ENCODE measurements at places on chromosomes 5 and 9.

DNA sequence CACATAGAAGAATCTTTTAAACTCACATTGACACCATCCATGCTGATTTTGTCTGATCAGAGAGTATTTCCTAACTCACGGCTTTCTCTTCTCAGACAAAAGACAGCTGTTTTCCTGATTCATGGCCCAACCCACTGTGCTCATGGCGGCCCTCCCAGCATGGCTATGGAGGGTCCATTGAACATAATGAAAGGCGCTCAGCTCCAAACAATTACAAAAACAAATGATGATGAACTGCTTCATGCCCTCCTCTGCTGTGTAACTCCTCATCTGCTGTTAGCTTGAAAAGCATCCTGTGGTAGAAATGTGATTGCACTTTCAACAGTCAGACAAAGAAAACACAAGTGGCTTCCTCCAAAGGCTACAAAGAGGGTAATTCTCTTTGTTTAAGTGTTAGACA is 673.8 kb downstream of the PRELID2 start:
- DNase-seq, result no peak

GRCh38 chr9:4583001-4583400 is 79.1 kb upstream of the PLPP6 start:
- DNase-seq, result no peak

DNA sequence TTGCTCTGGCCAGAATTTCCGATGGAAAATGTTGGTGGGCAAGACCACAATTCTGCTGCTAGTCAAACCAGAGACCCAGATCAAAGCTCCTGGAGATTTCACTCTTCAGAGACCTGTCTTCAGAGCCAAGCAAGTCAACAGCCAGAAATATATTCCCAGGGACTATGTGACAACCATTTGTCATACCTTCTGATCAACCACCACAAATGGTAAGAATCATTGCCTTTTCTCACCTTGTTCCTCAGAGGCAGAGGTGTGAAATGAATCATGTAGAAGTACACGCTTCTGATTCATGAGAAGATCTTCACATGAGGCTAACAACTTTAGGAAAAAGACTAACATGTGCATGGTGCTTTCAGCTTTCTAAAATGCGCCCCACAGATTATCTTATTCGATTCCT is 53.5 kb downstream of the SUSD1 start:
- no peak for DNase-seq

- DNase-seq, result no peak
Measured at GRCh38 chr9:96567203-96567700, 52.4 kb downstream of the CDC14B start.

DNA sequence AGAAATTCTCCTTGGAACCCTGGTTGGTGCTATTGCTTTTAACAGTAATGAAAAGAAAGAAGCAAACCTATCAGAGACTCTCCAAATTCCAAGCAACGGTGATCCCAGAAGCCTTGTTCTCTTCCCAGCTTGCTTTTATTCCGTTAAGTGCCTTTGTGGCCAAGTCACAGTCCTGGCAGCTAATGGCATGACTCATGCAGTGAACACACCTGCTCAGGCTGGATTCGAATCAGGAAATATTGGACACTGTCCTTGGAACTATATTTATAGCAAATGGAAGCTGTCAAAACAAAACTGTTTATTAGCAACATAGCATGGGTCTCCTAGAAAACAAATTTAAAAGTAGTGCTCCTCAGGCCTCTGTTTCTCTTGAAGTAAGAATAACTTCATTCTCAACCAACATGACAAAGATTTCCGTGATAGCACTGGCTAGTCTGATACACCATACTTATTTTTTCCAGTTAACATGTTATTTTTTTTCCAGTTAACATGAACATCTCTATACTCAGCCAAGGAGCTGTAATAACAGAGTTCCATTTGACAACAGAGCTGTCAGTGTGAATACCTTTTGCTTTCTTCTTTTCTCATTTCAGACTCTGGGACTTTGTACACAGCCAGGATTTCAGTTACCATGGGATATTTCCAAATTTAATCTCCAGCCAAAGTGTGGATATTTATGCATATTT is 502.4 kb downstream of the GADD45G start:
- DNase-seq, result no peak

DNA sequence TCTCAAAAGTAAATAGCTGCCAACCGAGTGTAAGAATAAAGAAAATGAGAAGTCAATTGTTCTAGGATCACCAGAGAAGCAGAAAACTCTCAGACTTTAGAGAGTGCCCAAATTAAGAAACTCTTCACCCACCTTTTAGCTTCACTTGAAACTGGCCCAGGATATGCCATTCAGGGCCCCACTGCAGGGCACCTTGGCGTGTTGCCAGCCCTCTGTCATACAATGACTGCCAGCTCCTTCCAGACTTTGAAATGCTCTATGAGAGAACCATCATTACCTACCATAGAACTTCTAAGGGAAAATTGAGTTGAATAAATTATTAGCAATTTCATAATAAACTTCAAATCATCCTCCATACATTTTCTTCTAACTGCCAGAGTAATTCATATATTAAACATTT is 240.5 kb downstream of the CETN3 start:
- DNase-seq, result no peak

DNA sequence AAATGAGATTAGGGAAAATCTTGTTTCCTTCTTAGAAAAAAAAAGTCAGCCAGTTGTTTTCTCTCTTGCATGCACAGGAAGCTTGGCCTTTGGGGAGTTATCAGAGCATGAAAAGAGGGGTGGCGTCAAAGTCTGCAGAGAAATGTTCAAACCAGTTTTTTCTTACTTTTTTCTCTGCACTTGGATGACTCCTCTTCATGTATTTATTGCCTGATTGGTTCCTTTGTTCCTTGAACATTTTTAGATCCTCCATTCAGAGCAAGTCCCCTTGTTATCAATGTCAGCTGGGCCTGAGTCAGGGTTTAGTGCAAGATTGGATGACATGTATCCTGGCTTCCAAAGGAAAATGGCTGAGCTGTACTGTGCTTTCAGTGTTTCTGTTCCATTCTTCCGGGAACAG is 392.6 kb upstream of the BRINP1 start:
- no peak for DNase-seq

- no peak for DNase-seq
Measured at GRCh38 chr9:13942695-13943094, 371.2 kb downstream of the NFIB start.

DNA sequence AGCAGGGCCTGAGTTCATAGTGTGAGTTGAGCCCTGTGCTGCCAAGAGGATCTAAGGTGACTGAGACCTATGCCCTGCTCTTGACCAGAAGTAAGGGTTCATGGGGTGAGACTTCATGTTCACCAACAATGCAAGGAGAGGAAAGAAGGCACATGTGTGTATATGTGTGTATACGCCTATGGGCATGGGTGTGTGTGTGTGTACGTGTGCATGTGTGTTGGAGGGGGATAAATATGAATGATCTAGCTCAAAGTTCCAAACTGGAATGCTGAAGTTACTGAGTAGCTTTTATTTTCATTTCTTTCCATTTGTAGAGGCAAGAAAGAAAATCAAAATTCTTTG is 25.6 kb upstream of the HAND1 start:
- DNase-seq, result no peak

DNA sequence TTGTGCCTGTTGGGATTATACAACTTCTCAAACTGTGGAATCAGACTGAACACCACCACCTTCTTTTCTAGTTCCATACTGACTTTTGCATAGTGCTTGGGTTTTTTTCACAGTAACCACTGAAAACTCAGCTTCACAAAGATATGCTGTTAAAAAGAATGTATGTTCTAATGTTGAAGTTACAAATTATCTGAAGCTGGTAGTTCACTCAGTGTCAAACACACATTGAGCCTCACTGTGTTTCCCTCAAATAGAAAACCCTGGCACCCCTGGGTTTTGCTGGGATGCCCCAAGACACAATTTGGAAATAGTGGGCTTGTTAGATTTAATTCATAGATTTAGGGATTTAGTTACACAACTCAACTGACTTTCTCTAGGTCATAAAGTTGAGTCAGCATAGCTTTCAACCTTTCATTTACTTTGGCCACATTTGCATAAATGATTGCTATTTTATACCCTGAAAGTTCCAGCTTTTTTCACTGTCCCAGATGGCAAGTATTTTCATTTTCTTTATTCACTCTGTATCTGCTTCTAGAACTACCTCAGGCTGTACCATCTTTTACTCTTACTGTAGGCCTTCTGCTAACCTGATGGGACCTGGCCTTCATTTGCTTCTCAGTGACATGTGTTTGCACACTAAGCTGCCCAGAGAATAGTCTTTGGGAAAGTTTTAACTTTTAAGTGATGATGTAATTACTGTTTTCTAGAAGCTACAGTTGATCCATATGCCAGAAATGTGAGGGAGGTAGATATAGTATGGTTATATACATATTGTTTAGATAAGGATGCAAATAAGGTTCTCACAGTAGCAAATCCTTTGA is 115.1 kb downstream of the CDC42SE2 start:
- no peak for DNase-seq

GRCh38 chr9:133583586-133583985 is 25.6 kb downstream of the FAM163B start:
- DNase-seq, result no peak

- DNase-seq, result no peak
Measured at GRCh38 chr5:174910245-174910737, 185.9 kb downstream of the MSX2 start.

DNA sequence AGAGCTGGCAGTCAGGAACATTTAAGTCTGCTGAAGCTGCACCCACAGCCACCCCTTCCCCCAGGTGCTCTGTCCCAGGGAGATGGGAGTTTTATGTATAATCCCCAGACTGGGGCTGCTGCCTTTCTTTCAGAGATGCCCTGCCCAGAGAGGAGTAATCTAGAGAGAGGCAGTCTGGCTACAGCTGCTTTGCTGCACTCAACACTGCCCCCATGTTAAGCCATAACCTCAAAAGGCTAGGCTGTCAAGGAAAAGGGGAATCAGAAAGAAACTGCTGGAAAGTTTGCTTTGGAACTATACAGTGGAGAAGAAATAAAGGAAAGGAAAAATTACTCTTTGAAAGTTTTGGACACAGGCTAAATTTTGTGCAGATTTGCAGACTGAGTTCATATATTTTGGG is 127.2 kb downstream of the MACIR start:
- DNase-seq, result no peak

- no peak for DNase-seq
Measured at GRCh38 chr9:77594963-77595362, 53.2 kb downstream of the GNA14 start.

- no peak for DNase-seq
Measured at GRCh38 chr5:148808864-148809642, 17.4 kb upstream of the ADRB2 start.

GRCh38 chr9:109477258-109478050 is 20.7 kb downstream of the PTPN3 start:
- no peak for DNase-seq

Measured in cortex of kidney (tissue), 1 donor.